NCI-H226 (cell line): ENCODE measurements at places on chromosomes 4 and X.

- no peak for DNase-seq
Measured at GRCh38 chrX:84735025-84735424, 232.8 kb upstream of the HDX start.

- no peak for DNase-seq
Measured at GRCh38 chr4:95889662-95890061, 49.8 kb downstream of the PDHA2 start.

- no peak for DNase-seq
Measured at GRCh38 chr4:16227462-16227868, 1.2 kb upstream of the TAPT1 start.

GRCh38 chr4:108635070-108635655, 14.8 kb downstream of the RPL34 start:
- DNase-seq = no peak

GRCh38 chrX:95662200-95662599, 1022.4 kb upstream of the DIAPH2 start:
- no peak for DNase-seq

GRCh38 chrX:13339607-13340006, 19.8 kb upstream of the ATXN3L start:
- DNase-seq = no peak

- DNase-seq = no peak
Measured at GRCh38 chrX:44343412-44344141, at the start of gene EFHC2. Gene EFHC2 (minus strand): TSS chrX:44343672. CDS start chrX:44343588, 84 bp downstream.

- no peak for DNase-seq
Measured at GRCh38 chrX:44400161-44400560, 56.7 kb upstream of the EFHC2 start.
